Left hindlimb (tissue), 1 donor: ENCODE measurements at places on chromosomes 3 and 15.

- no peak for DNase-seq
These were observed 16.6 kb downstream of the KPNA1 start for GRCh38 chr3:122498152-122498551.

GRCh38 chr3:151584566-151584965 is 123.7 kb upstream of the IGSF10 start:
- no peak for DNase-seq

GRCh38 chr15:52661909-52662308 is 17.3 kb downstream of the ATOSA start:
- no peak for DNase-seq

DNA sequence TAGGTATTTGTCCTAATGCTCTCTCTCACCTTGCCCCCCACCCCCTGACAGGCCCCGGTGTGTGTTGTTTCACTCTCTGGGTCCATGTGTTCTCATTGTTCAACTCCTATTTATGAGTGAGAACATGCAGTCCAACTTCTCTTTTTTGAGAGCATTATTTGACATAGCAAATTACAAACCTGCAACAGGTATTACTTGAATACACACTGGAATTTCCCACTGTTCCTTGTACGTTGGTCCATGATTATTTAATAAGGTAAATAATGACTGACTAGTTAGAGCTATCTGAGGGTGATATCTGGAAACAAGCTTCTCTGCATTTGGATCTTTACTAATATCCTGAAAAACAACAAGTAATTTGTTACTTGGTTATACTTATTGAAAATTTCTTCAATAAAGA is 24.1 kb downstream of the ICE2 start:
- DNase-seq, result no peak

DNA sequence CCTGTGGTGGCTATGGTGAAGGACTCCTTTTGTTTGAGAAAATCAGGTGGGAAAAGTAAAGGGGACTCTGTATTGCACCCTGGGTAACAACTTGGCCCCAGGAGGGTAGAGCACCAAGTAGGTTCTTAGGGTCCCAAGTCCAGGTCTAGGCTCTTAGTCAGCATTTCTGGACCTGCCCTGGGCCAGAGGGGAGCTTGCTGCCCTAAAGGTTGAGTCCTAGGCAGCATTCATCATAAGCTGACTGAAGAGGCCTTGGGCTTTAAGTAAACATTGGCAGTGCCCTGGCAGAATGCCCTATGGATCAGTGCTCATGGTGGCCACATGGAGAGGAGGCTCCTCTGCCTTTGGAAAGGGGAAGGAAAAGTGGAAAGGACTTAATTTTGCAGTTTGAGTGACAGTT is 268.5 kb upstream of the CTNNB1 start:
- no peak for DNase-seq

DNA sequence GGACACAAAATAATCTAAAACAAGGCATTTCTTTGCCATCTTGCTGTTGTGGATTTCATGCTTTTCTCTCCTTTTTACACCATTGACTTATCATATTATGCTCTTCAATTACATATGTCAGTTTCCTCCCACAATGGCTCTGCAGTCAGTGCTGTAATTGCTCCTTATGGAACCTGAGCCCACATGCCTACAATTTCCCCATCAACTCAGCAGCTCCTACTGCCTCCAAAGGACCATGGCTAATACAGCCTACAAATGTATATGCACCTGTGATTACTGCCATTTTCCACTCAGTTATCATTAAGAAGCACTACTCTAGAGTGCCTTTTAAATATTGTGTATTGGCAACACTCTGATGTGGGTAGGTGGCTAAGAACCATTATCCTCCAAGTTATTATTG is 30.8 kb downstream of the RTP4 start:
- DNase-seq, result no peak

GRCh38 chr3:13234666-13235065 is 161.4 kb upstream of the IQSEC1 start:
- no peak for DNase-seq
